Hepatic stellate cell (primary cell): ENCODE measurements at places on chromosomes 1 and 21.
A peak's percentile ranks its signal among the peaks of the same experiment; 100 is the strongest.

DNA sequence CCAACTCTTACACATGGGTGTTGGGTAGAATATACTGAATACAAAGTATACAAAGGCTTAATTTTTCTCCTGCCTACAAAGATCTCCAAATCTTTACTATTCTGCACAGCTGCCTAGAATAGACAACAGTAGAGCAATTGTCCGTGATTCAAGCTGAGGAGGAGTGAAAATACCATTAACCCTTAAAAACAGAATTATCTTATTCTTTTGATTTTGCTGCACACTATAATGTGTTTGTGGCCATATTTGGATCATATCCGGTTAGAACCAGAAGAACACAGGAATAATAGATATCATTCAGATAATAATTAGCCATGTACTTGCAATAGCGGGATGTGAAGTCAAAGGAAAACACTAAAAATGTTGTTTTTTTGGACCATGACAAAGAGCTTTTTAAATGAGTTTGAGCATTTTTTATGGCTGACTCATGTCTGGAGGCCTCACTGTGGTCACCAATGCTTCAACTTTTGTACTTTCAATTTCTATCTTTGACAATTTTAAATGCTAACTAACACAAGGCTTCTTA is 197.6 kb upstream of the FOXD3 start:
- peak; percentile 25 for DNase-seq

GRCh38 chr1:224767031-224767430 is 150.9 kb downstream of the CNIH3 start:
- DNase-seq, result no peak

GRCh38 chr1:218748071-218748470 is 402.9 kb downstream of the TGFB2 start:
- DNase-seq, result no peak

DNA sequence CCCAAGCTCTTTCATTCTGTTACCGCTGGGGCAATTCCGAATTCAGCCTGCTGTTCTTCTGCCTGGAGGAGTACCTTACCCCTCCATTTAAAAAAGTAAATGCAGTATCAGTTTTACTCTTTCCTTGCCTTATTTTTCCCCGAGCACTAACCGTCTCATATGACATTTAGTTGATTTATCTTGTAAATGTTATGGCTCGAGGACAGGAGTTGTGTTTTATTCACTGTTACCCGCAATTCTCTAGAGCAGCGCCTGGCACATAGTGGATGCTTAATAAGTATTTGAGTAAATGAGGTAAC is 425 bp upstream of the TADA1 start:
- DNase-seq, result no peak

- DNase-seq, result peak; percentile 43
These were observed 28.9 kb upstream of the EFCAB14 start for GRCh38 chr1:46747683-46748288.

GRCh38 chr1:158008630-158009029 is 15.2 kb downstream of the KIRREL1 start:
- DNase-seq, result no peak

- no peak for DNase-seq
These were observed 108.7 kb downstream of the KCNJ15 start for GRCh38 chr21:38365521-38365920.

GRCh38 chr21:17491716-17492414 is 21.0 kb upstream of the CXADR start:
- peak; percentile 72 for DNase-seq

GRCh38 chr1:79264975-79265818 is 258.7 kb upstream of the ADGRL4 start:
- DNase-seq, result no peak

GRCh38 chr1:214633686-214634085 is 30.7 kb downstream of the CENPF start:
- no peak for DNase-seq

DNA sequence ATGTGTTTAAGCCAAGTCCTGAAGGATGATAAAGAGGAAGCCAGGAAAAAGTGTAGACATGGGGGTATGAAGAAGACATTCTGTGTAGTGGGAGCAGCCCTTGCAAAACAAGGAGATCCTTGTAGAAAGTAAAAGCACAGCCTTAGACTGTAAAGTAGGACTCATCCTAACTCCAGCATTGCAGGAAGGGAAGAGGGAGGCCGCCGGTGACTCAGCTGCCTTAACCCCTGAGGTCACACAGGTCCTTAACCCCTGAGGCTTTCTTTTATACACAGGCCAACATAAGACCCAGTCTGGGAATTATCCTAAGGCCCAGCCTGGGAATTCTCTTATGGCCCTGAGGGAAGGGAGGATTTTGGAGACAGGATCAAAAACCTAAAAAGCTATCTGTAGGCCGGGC is 18.0 kb downstream of the PGM1 start:
- no peak for DNase-seq

DNA sequence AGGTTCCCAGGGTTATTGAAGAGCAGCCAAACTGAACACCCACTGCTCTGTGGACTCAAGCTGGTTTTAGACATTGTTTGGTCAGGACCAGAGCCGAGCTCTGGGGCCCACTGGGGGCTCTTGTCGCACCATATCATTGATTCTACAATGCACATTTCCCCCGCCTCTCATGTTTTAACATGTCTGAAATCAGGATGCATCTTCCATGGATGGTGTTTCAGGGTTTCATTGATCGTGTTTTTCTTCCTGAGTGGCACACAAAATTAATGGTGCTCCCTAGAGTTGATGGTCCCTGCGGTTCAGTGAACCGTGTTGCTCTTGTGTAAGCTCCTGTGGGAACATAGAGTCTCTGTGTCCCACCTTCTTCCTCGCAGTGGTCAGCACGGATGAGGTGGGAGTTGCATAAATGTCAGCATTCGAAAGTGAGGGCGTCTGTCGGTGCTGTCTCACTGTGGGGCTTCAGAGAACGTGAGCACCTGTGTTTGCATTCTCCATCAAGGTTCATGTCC is 38.3 kb downstream of the GALNT2 start:
- DNase-seq, result no peak

GRCh38 chr1:222987674-222988076 is 155.4 kb downstream of the TLR5 start:
- no peak for DNase-seq

GRCh38 chr1:37156646-37157045 is 122.3 kb upstream of the GRIK3 start:
- no peak for DNase-seq

- DNase-seq, result no peak
These were observed 77.7 kb downstream of the LRRC8C start for GRCh38 chr1:89710498-89711139.

- no peak for DNase-seq
These were observed 12.6 kb downstream of the RSPO1 start for GRCh38 chr1:37622131-37622530.

DNA sequence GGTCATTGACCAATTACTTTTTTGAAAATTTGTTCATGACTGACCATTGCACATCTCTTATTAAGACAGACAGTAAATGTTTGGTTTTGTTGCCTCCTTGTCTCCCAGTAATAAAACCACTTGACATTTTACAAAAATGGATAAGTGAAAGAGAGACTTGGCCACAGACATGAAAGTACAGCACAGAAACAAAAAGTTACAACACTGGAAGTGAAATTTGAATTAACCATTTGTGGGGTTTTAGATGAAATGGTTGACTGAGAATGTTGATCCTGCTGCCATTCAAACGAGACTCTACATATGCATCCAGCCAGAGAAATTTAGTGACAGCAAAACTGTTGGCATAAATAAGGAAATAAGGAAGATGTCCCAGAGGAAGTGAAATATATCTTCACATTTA is 79.3 kb upstream of the B3GALT2 start:
- DNase-seq, result no peak

DNA sequence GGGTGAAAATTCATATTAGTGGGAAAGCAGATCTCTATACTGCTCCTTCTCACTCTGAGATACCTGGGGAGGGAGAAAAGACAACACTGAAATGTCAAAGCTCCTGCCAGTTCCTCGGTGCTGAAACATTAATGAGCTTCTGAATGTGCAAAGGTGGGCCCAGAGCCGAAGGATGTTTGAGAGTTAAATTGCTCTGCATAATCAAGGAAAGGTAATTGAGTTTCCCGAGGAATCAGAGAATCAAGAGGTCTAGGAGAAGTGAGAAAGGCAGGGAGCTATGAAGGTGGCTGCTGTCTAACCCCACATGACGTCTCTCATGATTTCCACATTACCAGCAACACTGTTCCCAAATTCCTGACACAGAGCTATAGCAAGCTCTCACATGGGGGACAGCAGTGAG is 346.7 kb downstream of the SMYD3 start:
- DNase-seq, result no peak

GRCh38 chr1:243336163-243336562 is 80.3 kb downstream of the SDCCAG8 start:
- no peak for DNase-seq

DNA sequence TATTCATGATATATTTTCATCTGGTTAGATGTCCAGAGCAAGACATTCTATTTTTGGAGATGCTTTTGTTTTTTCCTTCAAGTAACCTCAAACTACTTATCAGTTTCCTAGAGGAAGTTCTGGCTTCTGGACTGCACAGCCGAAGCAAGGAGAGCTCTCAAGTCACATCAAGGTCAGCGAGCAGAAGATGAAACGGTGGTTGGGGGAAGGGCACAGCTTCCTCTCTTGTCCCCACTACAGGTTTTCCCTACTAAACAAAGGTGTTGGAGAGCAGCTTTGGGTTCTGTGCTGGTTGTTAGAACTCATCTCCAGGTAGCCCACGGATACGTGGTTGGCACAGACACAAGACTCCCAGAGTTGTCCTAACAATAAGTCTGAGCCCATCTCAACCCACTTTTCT is 5.1 kb upstream of the PLEKHO1 start:
- no peak for DNase-seq

DNA sequence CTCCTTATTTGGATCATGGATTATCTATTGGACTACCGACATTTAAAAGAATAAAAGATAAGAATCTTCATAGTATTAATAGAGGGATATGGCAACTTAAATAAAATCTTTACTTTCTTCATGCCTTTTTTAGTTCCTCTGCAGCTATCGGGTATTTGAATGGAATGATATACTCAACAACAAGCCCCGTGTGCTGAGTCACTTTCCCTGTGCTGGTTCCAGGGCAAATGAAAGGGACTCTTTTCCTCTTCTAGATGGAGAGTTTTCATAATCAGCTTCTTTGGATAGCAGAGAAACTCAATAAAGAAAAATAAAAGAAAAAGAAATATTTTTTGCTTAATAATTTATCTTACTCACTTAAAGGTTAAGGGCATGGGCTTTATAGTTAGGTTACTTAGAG is 213.7 kb downstream of the LRRC40 start:
- peak; percentile 3 for DNase-seq

GRCh38 chr1:151344291-151344690 is 2.8 kb downstream of the RFX5 start:
- DNase-seq, result no peak

DNA sequence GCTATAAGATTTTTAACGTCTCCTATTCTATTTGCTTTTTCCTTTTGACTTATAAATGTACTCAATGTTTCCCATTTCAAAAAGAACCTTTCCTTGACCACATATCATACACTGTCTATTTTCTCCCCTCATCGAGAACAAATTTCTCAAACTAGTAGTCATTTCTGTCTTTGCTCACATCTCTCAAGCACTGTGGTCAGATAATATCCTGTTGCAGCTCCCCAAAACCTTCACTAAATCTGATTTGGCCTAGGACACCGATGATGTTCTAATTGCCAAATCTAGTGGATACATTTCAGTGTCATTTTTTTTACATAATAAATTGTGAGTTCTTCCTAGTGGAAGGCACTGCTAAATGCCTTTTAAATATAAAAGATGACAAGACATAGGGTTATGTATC is 19.4 kb downstream of the CXADR start:
- no peak for DNase-seq

GRCh38 chr1:206545351-206545750 is 38.0 kb downstream of the RASSF5 start:
- DNase-seq, result no peak

- DNase-seq, result no peak
These were observed 22.6 kb downstream of the LDLRAD2 start for GRCh38 chr1:21834666-21835065.

GRCh38 chr1:119358636-119359035 is 9.9 kb upstream of the HAO2 start:
- DNase-seq, result no peak
